ENCODE measurements at places on chromosomes 4 and X. TPM values are rescaled to one million over a fixed set of nuclear protein-coding genes. Genes with fewer than 3 reads are reported as not detected.

The ARR3 gene
- total RNA-seq = not detected

DNA sequence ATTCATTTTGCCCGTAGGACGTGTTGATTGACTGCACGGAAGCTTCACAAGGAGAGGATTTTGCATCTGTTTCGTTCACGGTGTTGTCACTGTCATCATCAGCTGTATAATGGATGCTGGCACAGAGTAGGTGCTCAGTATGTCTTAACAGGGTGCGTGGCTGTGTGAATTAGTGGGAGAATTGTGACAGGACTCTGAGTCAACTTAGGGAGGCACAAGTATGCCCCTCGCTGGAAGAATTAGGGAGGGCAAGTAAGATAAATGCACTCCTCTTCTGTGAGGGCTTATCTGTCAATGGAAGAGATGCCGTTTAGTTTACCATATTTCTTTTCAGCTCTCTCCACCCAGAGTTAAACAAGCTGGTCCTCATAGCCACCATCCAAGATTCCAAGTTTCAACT, 107.2 kb downstream of the TRIML1 start:
- no peak for DNase-seq

GRCh38 chr4:122503214-122503613, 46.7 kb upstream of the IL2 start:
- no peak for DNase-seq

DNA sequence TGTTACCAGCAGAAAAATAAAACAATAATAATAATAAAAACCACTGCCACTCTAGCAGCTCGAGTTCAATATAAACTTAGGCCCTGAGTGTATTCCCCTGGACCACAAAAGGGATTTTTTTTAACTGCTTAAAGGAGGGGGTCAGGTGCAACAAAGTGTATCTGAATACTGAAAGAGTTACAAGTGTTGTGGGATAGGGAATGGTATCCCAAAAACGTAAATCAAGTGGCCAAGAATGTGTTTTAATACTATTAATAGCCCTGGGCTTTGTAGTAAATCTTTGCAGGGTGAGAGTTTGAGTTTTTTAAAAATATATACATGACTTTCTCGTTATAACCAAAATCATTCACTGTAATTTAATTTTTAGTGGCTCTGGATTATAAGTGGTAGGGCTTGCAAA, 860.1 kb upstream of the INTU start:
- DNase-seq = no peak

GRCh38 chrX:46572340-46572936, 1.1 kb upstream of the CHST7 start:
- DNase-seq = no peak

- DNase-seq = no peak
Measured at GRCh38 chrX:46577221-46578005, 3.8 kb downstream of the CHST7 start.

DNA sequence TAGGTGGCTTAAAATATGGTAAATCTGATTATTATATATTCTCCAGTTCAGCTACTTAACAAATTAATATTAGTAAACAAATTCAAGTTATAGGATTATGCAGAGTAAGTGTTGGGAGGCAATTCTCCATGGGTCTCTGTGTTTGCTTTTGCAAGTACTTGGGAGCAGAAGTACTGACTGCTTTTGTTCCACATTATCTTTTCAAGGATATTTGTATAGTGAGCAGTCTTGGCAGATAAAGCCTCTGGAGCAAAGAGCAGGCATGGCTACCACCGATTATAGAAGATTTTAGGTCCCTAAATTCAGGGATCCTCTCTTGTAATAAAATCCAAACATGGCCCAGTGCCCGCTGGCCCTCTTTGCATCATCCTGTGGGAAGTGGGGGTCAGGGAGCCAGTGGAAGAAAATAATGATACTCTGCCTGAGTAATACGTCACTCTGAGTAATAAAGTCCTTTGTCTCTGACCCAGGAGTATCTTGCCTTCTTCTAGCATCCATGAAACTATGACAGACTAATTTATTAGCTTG, 23.2 kb downstream of the NDNF start:
- no peak for DNase-seq

DNA sequence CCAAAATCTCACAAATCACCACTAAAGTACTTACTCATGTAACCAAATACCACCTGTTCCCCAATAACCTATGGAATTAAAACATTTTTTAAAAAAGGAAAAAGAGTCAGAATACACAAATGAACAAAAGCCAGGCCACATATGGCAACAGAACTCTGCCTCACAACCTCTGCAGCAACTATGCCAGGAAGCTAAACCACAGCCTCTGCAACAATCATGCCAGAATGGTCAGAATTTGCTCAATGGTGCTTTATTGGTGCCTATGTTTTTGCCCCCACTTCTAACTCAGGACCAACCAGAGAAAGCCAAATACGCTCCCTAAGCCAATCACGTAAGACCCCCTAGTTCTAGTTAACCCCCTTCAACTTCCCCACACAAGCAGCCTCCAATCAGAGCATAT, 69.6 kb downstream of the HOPX start:
- DNase-seq = no peak

- DNase-seq = no peak
Measured at GRCh38 chr4:100848841-100849240, 331.0 kb upstream of the EMCN start.

DNA sequence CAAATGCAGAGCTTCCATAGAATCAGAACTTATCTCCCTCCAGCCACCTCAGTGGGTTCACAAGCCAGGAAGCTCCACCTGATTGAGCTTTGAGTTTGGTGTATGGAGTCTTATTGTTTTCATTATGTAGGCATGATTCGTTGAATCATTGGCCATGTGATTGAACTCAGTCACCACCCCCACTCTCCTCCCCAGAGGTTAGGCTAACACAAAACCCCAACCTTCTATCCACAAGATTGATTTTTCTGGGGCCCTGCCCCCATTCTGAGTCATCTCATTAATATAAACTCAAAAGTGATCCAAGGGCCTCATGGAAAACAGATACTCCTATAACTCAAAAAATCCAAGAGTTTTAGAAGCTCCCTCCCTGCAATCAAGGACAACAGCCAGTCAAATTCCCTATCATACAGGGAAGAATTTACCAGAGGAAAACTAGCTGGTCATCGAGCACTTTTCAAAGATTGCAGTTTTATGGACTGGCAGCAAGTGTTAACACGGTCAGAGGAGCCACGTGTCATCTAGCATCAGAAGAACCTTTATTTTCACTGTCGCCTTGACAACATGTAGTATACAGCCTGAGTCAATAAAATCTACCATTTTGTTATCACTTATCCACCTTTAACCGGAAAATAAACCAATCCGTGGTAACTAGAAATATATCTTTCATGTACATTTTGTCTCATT, 35.9 kb upstream of the GUCY1B1 start:
- no peak for DNase-seq

- DNase-seq = no peak
Measured at GRCh38 chr4:176464748-176465147, 145.0 kb downstream of the SPCS3 start.

- DNase-seq = peak; percentile 10
Measured at GRCh38 chr4:24630937-24631336, 46.6 kb upstream of the DHX15 start.

- no peak for DNase-seq
Measured at GRCh38 chrX:39854772-39855747, 242.7 kb downstream of the BCOR start.

GRCh38 chrX:6053141-6053540, 175.5 kb downstream of the NLGN4X start:
- no peak for DNase-seq
